ENCODE measurements at places on chromosomes 12 and 14.

- DNase-seq, result no peak
Measured at GRCh38 chr12:32149489-32149888, 42.8 kb downstream of the BICD1 start.

DNA sequence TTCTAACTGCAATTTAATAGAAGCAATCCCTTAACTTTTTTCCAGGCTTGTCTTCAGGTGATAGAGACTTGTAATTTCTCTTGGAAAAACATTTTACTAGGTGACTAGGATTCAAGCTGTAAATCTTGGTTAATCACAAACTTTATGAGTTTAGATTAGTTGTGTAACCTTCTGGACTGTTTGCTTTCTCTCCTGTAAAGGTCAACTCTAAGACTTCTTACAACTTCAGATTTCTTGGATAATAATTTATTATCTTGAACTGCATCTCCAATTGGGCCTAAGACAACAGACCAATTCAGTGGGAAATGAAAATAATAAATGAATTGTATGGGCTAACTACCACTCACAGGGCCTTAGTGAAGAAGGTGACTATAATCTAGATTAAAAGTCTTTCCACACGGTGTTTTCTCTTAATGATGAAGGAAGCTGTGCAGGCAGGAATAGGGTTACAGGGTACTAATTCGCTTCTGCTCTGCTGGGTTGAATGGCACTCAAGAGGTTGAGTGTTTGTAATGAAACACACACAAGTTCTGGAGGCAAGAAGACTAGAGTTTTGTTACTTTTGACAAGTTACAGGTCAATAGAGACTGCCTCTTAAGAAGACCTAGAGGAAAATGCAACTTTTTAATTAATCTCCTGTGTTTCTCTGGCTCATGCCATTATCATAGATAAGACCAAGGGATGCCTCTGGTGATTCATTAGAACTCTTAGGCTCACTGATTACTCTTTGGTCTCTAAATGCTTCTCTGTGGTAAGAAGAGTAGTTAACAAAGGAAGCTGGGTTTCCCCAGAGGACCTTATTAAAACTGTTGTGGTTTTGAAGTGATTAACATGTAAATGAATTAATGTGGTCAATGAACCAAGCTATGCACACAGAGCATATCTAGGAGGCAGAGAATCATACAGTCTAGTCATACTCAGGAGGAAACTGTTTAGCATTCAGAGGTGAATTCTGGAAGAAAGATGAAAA is 30.0 kb upstream of the OR4E1 start:
- DNase-seq, result peak; percentile 67

GRCh38 chr12:52351196-52352059 is 15.9 kb downstream of the KRT85 start:
- no peak for DNase-seq

GRCh38 chr14:33642080-33642479 is 308.8 kb downstream of the EGLN3 start:
- no peak for DNase-seq

- no peak for DNase-seq
Measured at GRCh38 chr12:62284749-62285148, 24.5 kb downstream of the USP15 start.

DNA sequence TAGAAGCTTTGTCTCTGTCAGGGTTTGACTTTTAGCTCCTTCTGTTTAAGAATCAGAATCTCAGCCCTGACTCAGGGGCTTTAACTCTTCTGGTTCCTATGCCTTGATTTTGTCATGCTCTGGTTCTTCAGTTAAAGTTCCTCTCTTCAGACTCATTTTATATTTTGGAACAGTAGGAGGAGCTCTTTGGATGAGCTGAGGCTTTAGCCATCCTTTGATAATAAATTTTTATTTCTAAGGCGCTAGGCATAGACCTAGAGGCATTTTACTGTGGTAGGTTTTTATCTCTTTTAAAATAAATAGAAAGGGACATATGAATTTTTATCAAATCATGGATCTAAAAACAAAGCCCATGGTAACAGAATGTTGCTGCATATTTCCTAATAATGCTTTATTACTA is 51.7 kb downstream of the ATP23 start:
- no peak for DNase-seq

- no peak for DNase-seq
Measured at GRCh38 chr14:92317511-92317910, 5.5 kb upstream of the SLC24A4 start.

- peak; percentile 100 for DNase-seq
Measured at GRCh38 chr14:77457522-77458248, at the start of the genes AHSA1 and VIPAS39. Gene AHSA1, plus strand, starts transcription at chr14:77458093. Its CDS starts 97 bp downstream, at chr14:77458190. Gene VIPAS39, minus strand, starts transcription at chr14:77457601. Its CDS starts 3,499 bp downstream, at chr14:77454102.

- peak; percentile 18 for DNase-seq
Measured at GRCh38 chr12:114166362-114166761, 200.2 kb upstream of the RBM19 start.

- no peak for DNase-seq
Measured at GRCh38 chr12:3357950-3358525, 133.0 kb upstream of the PRMT8 start.

GRCh38 chr14:105299654-105300541 is 903 bp downstream of the BRF1 start:
- peak; percentile 63 for DNase-seq

DNA sequence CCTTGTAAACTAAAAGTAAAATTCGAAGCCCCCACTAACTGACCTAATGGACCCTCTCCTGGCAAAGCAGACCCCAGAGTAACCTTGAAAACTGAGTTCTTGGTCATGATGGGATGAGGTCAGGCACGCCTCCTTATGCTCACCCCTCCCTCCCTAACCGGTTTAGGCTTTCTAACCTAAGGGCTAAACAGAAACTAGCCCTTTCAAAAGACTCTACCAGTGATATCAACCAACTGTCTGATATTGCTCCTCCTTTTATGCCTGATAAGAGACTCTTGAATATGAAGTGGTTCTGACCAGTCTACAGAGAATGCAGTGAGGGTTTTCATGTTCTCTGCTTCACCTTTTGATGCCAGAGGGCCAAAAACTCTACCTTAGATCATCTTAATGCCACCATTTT is 4.8 kb upstream of the LPCAT3 start:
- DNase-seq, result no peak

DNA sequence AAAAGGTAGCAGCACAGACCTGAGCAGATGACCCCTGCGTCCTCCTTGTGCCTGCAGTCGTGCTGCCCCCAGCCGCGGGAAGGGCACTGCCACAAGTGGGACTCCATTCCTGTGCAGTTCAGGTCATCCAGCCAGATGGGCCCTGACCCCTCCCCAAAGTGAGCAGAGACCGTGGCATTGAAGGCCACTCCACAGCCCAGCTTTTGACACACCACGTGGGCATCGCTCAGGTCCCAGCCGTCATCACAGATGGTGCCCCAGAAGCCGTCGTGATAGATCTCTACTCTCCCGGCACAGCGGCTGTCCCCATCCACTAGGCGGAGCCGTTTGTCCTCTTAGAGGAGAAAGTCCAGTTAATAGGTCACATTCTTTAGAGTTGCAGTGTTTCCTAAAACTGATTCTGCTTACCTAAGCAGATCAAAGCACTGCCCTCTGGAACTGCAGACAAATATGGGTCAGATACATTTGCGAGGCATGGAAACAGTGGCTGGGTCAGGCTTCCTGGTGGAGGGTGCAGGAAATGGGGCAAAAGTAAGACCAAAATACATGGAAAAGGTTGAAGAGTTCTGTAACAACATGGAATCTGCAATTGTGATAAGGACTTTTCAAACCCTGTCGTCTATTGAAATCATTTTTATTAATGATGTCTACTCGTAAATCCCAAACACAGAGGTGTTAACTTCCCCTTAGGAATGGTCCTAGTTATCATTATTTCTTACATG is 69.4 kb downstream of the CD163L1 start:
- DNase-seq, result no peak

DNA sequence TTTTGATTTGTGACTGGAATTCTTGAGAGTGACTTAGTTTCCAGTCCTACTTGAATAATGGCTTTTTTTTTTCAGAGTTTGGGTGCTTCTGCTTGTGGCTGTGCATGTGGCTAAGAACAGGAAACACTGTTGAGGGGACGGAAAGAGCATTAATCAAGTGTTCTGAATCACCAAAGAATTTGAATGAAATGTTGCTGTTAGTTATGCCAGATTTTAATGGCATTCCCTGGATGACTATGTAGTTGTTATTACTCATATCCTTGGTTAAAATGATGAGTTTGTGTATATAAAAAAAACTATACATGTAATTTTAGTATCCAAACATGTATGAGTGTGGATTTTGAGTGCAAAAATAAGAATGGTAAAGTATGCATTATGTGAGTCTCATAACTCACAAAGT is 347.9 kb downstream of the BCAT1 start:
- no peak for DNase-seq

GRCh38 chr12:6843118-6843902 is 2.6 kb downstream of the GNB3 start:
- DNase-seq, result no peak

DNA sequence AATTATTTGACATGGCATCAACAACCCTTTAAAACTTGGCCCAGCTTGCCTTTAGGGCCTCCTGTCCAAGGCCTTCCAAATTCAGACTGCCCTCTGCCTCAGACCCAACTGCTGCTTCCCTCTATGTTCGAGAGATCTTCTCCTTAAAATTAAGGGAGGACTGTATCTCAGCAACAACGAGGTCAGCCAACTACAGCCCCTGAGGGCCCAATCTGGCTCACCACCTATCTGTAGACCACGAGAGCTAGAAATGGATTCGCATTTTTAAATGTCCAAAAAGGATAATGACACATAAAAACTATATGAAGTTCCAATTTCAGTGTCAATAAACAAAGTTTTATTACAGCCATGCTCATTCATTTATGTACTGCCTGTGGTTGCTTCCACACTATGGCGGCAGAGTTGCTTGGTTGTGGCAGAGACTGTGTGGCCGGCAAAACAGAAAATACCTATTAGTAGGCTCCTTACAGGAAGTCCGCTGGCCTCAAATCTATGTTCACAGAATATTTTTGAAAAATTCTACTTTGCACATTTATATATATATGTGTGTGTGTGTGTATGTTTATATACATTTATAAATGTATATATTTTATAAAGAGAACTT is 1026.9 kb downstream of the BCL11B start:
- DNase-seq, result no peak

GRCh38 chr12:71046215-71046614 is 111.6 kb downstream of the TSPAN8 start:
- DNase-seq, result no peak

DNA sequence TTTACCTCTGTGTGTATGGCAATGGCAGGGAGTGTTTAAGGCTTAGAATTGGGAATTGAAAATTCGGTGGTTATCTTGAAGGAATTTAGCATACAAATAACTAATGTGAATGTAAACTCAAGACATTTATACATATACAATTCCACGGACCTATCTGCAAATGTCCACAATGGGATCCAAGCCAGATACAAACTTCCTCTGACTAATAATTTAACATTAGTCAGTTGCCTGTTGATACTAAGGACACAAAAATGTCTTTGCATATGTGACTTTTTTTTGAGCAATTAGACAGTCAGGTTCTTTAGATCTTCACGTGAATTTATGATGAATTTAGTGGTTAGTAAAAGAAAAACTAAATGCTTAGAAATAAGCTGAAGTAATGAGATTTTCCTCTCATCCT is 40.5 kb downstream of the ESR2 start:
- no peak for DNase-seq

DNA sequence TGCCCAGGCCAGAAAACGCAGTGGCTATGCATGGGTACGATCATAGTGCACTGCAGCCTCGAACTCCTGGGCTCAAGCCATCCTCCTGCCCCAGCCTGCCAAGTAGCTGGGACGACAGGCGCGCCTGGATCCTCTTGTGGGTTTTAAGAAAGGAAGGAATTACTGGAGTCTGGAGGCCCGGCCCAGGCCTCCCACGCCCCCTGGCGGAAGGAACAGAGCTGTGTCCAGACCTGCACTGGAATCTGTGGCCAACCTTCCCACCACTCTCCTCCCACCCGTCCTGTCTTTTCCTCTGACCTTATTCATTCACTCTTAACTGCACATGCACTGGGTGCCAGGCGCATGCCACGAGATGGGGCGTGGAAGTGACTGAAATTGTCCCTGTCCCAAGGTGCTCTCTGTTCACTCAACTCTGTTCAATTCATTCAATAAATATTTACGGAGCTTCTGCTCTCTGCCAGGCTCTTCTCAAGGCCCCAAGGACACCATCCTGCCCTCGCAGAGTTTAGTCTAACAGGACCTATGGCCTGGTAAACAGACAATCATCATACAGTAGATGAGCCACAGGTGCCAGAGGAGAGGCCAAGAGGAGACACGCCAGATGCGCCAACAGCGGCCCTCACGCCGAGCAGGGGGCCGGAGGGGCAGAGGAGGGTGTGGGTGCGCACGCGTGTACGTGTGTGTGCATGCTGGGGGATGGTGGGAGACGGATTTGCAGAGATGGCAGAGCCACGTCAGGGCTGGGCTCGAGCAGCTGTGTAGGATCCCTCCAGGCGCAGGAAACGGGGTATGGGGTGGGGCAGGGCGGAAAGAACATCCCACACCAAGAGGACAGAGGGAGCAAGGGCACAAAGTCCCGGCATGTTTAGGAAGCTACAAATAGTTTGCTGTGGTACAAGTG is 13.7 kb upstream of the TMEM106C start:
- peak; percentile 14 for DNase-seq

GRCh38 chr14:58739674-58740073 is 101.9 kb downstream of the DACT1 start:
- DNase-seq, result no peak

- DNase-seq, result no peak
Measured at GRCh38 chr12:15787778-15788177, 1.4 kb downstream of the EPS8 start.

GRCh38 chr14:35333264-35333730 is 41.1 kb downstream of the PSMA6 start:
- DNase-seq, result no peak

DNA sequence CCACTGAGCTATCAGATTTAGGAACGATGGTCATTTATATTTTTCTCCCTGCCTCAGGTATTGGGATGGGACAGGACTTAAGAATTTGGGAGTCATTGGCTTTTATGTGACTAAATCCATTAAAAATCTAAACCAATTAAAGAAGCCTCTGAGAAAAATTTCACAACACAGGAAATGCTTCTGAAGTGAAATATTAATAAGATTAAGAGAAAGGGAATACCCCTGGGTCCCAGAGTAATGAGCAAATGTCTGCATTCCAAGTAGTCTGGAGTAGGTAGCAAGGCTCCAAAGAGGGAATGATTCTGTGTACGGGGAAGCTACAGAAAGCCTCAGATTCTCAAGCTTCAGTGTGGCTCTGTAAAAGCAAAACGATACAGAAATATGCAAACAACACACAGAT is 707 bp upstream of the MED6 start:
- DNase-seq, result no peak

DNA sequence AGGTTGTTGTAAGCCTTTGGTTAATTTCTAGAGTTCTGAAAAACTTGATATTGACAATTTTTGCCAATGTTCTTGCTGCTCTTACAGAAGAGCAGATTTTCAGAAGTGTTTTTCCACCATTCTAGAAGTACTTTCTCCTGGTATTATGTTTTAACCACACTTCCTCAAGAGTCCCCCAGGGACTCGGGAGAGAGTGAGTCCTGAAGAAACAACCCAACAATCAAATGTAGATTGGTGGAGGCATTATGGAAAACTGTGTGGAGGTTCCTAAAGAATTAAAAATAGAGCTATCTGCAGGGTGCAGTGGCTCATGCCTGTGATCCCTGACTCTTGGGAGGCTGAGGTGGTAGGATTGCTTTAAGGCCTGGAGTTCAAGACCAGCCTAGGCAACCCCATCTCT is 26.7 kb downstream of the OR10P1 start:
- DNase-seq, result peak; percentile 69

GRCh38 chr12:73589220-73589619 is 948.4 kb upstream of the ATXN7L3B start:
- no peak for DNase-seq

- DNase-seq, result peak; percentile 66
Measured at GRCh38 chr12:98253207-98254037, 262.0 kb upstream of the TMPO start.

GRCh38 chr14:89650077-89650978 is 233.3 kb upstream of the FOXN3 start:
- no peak for DNase-seq

Measured in NCI-H1417 (cell line).